Naive thymus-derived CD4-positive, alpha-beta T cell (primary cell): ENCODE measurements at places on chromosomes 1 and 21. TPM values are rescaled to one million over a fixed set of nuclear protein-coding genes. Genes with fewer than 3 reads are reported as not detected.

GRCh38 chr21:39852021-39852721 lies 15.1 kb upstream of the PCP4 start:
- H3K4me1 ChIP-seq, result no peaks in the 10 kb centered on the region
- no peak overlapping the region for H3K4me3 ChIP-seq
- no peak for DNase-seq
- H3K36me3 ChIP-seq, result no peaks in the 10 kb centered on the region

The PRKCZ gene
- polyA plus RNA-seq, result 7.1 TPM

GRCh38 chr1:71046891-71047634 lies 553 bp downstream of the PTGER3 start:
- peak; percentile 45 for DNase-seq
- H3K27ac ChIP-seq, result no peak overlapping the region
- H3K4me1 ChIP-seq, result peaks cover 5% of the 10 kb centered on the region
- peaks cover 16% of the 10 kb centered on the region for H3K27me3 ChIP-seq
- H3K4me3 ChIP-seq, result peak overlapping the region; percentile 55

GRCh38 chr1:89672489-89673183 lies 39.7 kb downstream of the LRRC8C start:
- H3K27ac ChIP-seq, result no peak overlapping the region
- no peaks in the 10 kb centered on the region for H3K27me3 ChIP-seq
- peaks cover 43% of the 10 kb centered on the region for H3K4me1 ChIP-seq
- no peak overlapping the region for H3K4me3 ChIP-seq
- no peak for DNase-seq

DNA sequence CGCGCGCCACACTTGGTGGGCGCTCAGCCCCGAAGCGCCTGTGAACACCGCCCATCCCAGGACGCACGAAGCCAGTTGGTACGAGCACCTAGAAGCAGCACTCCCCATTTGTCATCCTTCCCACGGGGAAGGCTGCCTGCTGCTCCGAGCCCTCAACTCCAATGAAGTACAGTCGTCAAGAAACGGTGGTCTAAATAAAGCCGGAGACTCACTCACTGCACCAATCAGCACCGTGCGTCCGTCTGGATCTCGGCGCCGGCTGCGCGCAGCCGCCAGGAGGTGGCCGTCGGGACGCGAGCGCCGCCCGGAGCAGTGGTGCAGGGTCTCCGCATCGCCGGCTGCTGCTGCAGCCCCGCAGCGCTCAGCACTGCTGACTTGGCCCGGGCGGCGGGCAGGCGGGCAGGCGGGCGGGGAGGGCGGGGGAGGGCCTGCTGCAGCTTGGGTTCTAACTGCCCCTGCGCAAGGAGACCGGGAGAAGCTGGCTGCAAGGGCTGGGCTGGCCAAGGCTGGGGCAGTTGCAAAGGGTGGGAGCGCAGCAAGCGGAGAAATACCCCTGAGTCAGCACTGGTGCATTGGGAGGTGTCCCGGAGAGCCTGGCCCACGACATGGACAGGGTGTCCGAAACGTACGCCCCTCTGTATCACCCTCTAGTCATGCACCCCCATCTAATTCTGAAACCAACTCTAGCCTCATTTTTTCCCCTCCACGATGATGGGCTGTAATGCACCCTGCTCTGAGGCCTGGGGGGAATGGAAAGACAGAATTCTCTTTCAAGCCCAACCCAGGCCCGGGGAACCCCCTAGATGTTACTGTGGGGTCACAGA lies 35.8 kb upstream of the H6PD start:
- H3K27me3 ChIP-seq, result peaks cover 3% of the 10 kb centered on the region
- H3K27ac ChIP-seq, result no peak overlapping the region
- no peak for DNase-seq

- no peaks in the 10 kb centered on the region for H3K4me1 ChIP-seq
- DNase-seq, result no peak
- no peak overlapping the region for H3K27ac ChIP-seq
- H3K4me3 ChIP-seq, result no peak overlapping the region
Measured at GRCh38 chr1:181117648-181118449, 29.3 kb downstream of the IER5 start.

DNA sequence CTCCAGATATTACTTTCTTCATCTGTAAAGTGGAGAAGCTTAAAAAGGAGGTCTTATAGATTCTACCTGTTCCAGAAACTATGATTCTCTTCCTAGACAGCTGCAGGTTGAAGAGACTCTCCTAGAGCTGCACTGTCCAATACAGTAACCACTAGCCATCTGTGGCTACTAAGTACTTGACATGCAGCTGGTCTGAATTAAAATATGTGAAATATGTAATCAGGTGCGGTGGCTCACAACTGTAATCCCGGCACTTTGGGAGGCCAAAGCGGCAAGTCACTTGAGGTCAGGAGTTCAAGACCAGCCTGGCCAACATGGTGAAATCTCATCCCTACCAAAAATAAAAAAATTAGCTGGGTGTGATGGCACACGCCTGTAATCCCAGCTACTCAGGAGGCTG lies 15.8 kb downstream of the APP start:
- no peak overlapping the region for H3K27ac ChIP-seq
- no peaks in the 10 kb centered on the region for H3K27me3 ChIP-seq
- no peak overlapping the region for H3K4me3 ChIP-seq
- H3K4me1 ChIP-seq, result no peaks in the 10 kb centered on the region
- no peaks in the 10 kb centered on the region for H3K36me3 ChIP-seq

The TRIM33 gene
- 45.4 TPM for polyA plus RNA-seq

GRCh38 chr1:184050636-184051035 lies 894 bp upstream of the TSEN15 start:
- DNase-seq, result no peak
- peak overlapping the region; percentile 77 for H3K27ac ChIP-seq
- H3K4me3 ChIP-seq, result peak overlapping the region; percentile 87

- peaks cover 17% of the 10 kb centered on the region for H3K4me1 ChIP-seq
- peak overlapping the region; percentile 79 for H3K27ac ChIP-seq
- H3K36me3 ChIP-seq, result peaks cover 12% of the 10 kb centered on the region
- H3K27me3 ChIP-seq, result no peaks in the 10 kb centered on the region
- no peak for DNase-seq
- H3K4me3 ChIP-seq, result peak overlapping the region; percentile 98
Measured at GRCh38 chr1:3858231-3858981, 1.1 kb downstream of the DFFB start.

DNA sequence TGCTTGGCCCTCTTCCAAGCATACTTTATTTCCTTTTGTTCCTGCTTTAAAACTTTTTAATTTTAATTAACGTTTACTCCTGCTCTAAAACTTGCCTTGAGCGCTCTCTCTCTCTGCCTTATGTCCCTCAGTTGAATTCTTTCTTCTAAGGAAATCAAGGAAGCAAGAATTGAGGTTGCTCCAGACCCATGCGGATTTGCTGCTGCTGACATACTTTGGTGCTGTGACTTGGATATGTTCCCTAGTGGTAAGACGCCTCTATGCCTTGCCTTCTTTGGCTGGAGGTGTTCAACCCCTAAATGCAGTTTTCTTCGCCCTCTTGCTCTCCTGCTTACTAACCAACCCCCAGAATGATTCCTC lies 148.1 kb downstream of the ADSS2 start:
- H3K27me3 ChIP-seq, result no peaks in the 10 kb centered on the region
- H3K36me3 ChIP-seq, result no peaks in the 10 kb centered on the region
- no peak for DNase-seq
- H3K4me3 ChIP-seq, result no peak overlapping the region

The CR1 gene
- polyA plus RNA-seq, result 4.3 TPM

GRCh38 chr1:171654201-171654941 lies 1.9 kb upstream of the MYOC start:
- no peak for DNase-seq
- no peaks in the 10 kb centered on the region for H3K36me3 ChIP-seq
- H3K4me3 ChIP-seq, result no peak overlapping the region
- no peak overlapping the region for H3K27ac ChIP-seq
- H3K27me3 ChIP-seq, result no peaks in the 10 kb centered on the region

DNA sequence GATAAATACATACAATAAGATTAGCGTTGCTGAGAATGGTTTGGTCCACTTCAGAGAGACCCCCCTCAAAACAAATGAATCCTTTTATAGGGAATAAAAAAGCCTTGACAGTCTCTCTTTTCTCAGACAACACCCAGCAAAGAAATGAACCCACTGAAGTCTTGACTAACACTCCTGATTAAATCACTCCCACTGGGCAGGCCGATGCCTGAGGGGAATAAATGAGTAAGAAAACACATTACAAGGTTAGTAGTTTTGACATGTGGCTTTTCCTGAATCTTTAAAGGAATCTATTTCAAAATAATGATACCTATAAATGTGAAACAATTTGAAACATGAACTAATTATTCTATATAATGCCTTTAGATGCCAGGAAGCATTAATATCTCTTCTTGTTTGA lies 146.9 kb upstream of the POGK start:
- H3K4me1 ChIP-seq, result no peaks in the 10 kb centered on the region
- H3K4me3 ChIP-seq, result no peak overlapping the region
- no peaks in the 10 kb centered on the region for H3K36me3 ChIP-seq
- H3K27me3 ChIP-seq, result no peaks in the 10 kb centered on the region
- DNase-seq, result no peak

The ZNHIT6 gene
- 22.2 TPM for polyA plus RNA-seq
